ENCODE measurements at places on chromosomes 12 and 14.
A peak's percentile ranks its signal among the peaks of the same experiment; 100 is the strongest.

DNA sequence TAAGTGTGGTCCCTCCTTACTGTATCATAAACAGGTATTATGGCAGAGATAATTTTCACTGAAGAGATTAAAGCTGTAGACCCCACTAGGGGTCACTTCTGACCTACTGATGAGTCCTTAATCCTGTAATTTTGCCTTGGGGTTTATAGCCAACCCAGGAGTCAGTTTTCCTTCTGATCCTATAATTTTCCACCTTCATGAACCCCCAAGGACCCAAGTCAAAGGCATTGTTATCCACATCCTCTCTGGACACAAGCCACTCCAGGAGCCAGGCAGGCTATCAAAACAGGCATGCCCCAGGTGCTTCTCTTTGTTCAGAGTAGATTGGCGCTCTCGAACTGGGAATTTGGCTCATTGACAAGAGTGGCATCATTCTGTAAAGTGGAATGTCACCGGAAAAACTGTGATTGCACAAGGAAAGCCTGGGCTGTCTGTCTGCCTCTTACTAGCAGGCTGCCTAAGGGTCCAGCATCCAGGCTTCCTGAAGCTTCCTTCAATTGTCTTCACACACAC lies 1523.2 kb upstream of the FLRT2 start:
- DNase-seq: no peak

DNA sequence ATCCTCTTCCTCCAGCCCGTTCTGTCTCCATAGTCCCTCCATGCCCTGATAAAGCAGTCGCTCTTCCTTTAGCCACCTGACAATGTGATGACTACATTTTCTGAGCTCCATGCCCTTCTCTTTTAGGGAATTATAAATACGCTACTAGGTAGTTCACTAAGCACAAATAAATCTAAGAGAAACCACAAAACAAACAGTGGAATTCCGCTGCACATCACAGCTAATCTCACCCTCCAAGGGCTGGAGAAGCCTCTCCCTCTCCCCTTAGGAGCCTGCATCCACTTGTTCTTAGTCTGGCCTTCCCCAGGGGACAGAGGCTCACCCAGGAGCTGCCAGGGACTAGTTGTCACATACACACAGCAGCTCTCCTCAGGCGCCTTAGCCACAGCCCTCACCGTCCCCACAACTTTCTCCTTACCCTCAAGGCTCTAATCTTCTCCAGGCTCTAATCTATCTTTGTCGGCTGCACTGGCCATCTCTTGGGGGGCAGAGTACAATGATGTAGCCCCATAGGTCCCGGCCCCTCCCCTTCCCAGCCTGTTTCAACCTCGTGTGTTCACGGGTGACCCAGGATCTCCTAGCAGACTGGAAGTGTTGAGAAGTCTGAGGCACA lies 55.9 kb upstream of the GPR68 start:
- DNase-seq: no peak

DNA sequence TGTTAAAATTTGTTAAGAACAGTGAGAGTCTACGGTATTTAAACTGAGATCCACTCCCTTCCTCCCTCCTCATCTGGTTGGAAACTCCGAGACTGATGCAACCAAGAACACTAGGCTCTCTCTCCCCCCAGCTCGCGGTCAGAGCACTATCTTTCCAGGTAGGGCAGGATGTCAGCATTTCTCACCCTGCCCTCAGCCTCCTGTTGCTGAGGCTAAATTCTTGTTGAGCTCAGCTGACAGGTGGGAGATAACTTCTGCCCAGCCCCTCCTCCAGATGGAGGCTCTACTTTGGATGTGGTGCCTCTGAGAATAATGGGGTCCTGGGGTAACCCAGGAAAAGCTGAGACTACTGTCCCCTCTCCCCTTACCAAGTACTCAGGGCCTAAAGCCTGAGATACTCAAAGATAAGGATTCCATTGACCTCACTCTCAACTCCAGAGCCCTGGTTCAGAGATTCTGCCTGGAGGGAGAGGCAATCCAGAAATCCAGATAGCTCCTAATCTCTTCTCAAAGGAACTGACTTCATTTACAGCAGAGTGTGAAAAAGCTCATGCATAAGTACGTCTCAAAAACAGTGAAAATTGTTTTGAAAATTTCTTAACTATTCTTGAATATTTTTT lies 110.1 kb downstream of the EML5 start:
- DNase-seq: no peak

- no peak for DNase-seq
Observed at GRCh38 chr12:32253154-32253790, 146.1 kb upstream of the FGD4 start.

DNA sequence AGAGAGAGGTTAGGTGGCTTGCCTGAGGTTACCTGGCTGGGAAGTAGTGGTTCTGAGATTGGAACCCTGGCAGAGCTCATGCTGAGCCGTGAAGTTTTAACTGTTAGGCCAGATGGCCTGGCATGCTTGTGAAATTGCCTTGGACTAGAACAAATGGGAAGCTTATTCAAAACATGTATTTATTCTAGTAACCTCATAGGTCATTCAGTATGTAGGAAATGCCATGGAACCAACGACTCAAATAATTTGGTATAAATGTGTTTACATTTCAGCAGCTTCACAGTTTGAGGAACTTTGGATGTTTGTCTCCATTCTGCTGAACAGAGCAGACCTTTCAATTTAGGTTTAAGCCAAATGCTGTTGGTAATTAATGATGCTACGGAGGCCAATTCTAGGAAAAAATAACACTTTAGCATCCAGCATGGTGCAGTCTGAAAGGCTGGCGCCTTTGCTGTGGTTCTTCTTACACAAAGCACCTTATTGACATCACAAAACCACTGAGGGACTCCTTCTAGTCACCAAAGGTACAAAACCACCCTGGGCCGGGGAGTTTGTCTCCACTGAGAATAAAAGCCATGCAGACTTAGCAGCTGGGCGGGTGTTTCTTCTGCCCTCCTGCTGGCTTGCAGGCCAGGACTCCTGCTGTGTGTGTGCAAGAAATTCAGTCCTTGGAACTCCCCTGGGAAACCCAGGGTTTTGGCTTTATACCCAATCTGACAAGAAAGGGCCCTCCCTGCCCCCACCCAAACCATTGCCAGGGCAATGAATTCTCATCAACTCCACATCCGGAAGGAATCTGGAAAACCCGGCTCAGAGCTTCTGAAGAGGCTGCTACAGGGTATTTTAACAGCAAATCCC lies 64.2 kb downstream of the ELK3 start:
- peak; percentile 33 for DNase-seq

DNA sequence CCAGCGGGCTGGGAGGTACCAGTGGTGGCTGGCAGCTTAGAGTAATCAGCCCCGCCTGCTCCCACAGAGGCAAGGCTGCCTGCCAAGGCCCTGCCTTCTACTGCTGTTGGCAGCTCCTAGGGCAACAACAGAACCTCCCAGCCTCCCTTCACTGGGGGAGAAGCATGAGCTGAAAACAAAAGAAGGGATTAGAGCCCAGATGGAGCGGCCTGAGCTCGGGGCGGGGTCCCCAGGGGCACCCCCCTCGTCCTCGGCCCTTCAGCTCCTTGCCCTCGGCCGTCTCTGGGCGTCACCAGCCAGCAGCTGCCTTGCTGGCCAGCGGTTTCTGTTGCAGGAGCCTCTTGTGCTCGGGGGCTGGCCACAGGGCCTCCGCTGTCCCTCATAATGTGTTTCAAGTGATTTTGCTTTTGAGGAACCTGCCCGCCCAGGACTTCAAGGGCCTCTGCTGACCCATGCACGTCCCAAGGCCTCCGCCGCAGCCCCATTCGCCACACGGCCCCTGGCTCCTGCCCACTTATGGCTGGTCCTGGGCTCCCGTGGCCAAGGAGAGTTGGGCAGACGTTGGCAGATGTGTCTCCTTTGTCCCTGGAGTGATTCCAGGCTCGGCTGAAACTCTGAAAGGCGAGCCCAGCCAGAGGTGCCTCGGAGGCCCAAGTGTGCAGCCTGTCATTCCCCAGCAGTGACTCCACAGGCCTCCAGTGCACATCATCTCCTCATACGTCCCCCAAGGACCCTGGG lies 49.7 kb downstream of the PSMA6 start:
- DNase-seq: peak; percentile 93

GRCh38 chr12:87667378-87667777 lies 361.8 kb downstream of the C12orf50 start:
- DNase-seq: peak; percentile 9

GRCh38 chr14:88791252-88791621 lies 1.5 kb downstream of the EML5 start:
- no peak for DNase-seq

GRCh38 chr12:52050116-52050757 lies 1.0 kb upstream of the NR4A1 start:
- DNase-seq: peak; percentile 41

- no peak for DNase-seq
Observed at GRCh38 chr12:123989168-123989567, 16.2 kb downstream of the ZNF664 start.

- no peak for DNase-seq
Observed at GRCh38 chr12:93173178-93173957, 204.4 kb upstream of the NUDT4 start.

DNA sequence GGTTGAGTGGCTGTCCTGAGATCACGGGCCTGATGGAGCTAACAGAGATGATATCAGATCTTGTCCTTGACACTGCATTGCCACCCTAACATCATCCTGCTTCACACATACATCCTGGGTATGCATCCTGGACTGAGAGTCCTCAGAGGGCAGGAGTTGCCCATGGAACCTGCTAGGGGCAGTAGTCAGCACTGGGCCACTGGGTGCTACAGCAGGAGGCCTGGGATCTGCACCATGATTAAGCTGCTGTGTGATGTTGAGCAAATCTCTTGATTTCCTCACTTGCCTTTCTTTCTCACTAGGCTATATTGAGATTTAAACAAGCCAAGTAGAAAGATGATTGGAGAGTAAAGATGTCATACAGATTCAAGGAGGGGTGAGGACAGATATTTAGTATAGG lies 22.1 kb upstream of the EIF4B start:
- no peak for DNase-seq

GRCh38 chr12:94318181-94318580 lies 141.5 kb downstream of the CEP83 start:
- DNase-seq: no peak

DNA sequence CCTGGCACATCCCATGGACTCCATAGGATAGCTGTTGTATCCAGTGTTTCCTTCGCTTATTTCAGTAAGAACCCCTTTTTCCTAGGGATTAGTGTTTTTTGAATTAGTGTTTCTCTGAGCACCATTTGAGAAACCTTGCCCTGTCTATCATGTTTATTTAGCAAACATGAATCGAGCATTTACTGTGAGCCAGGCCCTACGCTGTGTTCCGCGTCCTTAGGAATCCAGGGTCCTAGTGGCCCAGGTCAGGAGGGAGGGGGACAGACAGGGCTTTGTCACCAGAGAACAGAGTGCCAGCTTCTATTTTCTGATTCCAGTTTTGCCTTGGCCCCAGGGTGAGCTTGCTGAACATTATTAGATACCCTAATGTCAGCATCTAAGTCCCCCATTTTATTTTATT lies 2.5 kb downstream of the TEAD4 start:
- no peak for DNase-seq

DNA sequence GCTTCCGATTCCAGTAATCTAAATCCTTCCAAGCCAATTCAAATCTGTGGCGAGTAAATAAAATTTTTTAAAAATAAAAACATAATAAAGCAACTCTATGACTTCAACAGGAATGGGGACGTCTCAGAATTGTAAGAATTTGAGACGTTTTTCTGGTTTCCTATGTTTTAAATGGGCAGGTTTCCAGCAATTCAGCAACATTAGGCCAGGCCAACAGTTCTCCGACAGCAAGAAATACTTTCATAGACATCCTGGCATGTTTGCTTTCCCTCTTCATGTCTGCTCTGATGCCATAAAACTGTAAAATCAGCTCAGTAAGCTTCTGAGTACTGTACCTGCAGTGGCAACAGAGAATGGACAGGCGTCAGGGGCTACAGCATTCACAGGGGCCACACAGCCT lies 35.8 kb upstream of the DICER1 start:
- DNase-seq: no peak

- no peak for DNase-seq
Observed at GRCh38 chr14:78346747-78347146, 176.6 kb downstream of the NRXN3 start.

GRCh38 chr12:57272337-57273151 lies 21.6 kb upstream of the STAC3 start:
- DNase-seq: peak; percentile 38

- no peak for DNase-seq
Observed at GRCh38 chr14:20615996-20616395, 24.8 kb upstream of the RNASE12 start.

DNA sequence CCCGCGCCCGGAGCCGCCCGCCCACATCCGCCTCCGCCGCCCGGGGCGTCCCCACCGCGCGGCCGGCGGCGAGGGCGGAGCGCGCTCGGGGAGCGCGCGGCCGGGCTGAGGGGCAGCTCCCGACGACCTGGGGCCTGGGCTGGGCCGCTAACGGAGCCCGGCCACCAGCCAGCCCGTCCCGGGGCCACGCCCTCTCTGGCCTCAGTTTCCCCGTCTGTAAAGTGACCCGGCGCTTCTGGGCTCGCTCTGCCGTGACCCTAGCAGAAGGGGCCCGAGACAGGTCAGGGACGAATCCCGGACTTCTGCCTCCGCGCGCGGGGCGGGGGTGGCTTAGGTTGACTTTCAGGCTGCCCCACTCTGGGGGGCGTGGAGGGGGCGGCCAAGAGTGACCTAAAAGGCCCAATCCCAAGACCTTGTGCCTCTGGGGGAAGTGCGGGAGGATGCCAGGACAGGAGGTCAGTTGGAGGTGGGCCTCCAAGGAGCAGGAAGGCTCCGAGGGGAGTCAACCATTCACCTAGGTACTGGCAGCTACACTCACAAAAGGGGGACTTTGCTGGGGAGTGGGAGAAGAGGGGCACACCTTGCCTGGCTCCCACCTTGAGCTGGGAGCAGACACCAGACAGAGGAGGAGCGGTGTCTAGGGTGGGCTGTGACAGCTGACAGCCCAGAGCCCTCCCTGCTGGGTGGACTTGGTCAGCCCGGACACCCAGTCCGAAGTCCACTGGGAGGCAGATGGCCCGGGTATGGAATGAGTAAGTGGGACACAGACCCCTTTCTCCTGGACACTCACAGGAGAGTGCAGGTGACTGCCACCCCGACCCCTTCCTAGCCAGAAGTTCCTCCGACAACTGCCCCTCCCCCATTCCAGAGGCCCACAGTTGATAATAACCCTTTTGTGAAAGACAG lies 486 bp upstream of the AKT1 start:
- DNase-seq: peak; percentile 94

- DNase-seq: no peak
Observed at GRCh38 chr12:66321435-66321834, 19.1 kb downstream of the HELB start.

GRCh38 chr14:43887523-43887922 lies 619.6 kb downstream of the FSCB start:
- DNase-seq: no peak

DNA sequence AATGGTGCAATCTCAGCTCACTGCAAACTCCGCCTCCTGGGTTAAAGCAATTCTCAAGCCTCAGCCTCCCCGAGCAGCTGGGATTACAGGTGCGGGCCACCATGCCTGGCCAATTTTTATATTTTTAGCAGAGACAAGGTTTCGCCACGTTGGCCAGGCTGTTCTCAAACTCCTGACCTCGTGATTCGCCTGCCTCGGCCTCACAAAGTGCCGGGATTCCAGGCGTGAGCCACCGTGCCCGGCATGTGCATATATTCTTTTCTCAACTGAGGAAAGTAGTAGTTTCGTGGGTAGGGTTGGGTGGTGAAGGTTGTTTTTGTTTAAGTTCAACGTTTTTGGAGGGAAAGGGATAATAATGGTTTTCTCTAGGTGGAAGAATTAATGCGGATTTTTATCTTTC lies 94.2 kb upstream of the CEP83 start:
- DNase-seq: no peak
